Stimulated activated CD8-positive, alpha-beta memory T cell treated with anti-CD3 and anti-CD28 coated beads, Interleukin-15, amount 100 ng/mL, for 24 hours (primary cell): ENCODE measurements at places on chromosomes 1 and 21.
A peak's percentile ranks its signal among the peaks of the same experiment; 100 is the strongest.

DNA sequence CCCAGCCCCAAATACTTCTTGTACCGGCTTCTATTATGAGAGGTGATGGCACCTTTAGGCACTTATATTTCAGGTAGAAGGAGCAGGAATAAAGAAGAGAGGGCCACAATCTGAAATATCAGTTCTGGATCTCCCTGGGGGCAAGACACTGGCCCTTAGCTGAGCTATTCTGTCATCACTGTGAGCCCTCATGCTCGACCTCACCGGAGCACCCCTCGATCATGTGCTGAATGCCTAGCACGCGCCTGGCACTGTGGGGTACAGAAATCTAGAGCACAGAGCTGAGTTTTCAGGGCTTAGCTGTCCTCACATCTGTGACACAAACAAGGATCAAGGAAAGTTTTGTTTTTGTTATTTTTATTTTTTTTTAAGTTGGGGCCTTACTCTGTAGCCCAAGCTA, 7.6 kb upstream of the MX1 start:
- no peak for DNase-seq

- no peak for DNase-seq
Observed at GRCh38 chr1:73736125-73736524, 461.9 kb downstream of the LRRIQ3 start.

- DNase-seq = peak; percentile 21
Observed at GRCh38 chr1:153352523-153352922, 3.9 kb upstream of the PGLYRP4 start.

- DNase-seq = no peak
Observed at GRCh38 chr1:21496886-21497285, 12.3 kb upstream of the ALPL start.

- no peak for DNase-seq
Observed at GRCh38 chr1:70915258-70916033, 132.2 kb downstream of the PTGER3 start.

DNA sequence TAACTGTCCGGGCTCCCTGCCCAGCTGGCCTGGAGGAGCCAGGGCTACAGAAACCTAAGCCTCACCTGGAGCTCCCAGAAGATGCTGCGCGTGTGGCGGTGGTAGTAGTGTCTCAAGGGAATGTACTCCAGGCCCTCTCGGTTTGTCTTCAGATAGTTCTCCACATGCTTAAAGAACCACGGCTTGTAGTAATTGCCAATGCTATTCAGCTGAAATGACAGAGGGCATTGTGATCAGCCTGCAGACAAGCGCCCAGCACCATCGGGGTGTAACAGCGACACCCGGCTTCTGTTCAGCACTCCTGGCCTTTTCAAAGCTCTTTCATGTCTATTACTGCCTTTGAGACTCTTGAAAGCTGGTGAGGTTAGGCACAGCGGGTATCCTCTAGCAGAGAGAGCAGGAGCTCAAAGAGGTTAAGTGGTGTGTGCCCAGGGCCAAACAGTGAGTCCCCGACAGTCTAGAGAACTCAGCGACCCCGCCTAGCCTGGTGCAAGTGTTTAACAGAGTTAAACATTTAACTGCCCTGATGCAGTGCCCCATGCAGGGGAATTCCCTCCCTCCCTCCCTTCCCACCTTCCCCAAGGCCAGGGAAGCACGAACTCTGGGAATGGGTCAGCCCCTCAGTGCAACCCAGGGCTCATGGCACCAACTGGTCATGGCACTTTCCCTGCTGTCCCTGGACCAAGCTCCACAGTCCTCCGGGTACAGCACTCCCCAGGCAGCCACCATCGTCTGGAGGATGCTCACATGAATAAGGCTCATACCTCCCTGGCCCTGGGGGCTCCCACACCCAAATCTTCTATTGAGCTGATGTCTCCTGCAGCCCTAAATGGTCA, 21.5 kb downstream of the DHCR24 start:
- DNase-seq = no peak

DNA sequence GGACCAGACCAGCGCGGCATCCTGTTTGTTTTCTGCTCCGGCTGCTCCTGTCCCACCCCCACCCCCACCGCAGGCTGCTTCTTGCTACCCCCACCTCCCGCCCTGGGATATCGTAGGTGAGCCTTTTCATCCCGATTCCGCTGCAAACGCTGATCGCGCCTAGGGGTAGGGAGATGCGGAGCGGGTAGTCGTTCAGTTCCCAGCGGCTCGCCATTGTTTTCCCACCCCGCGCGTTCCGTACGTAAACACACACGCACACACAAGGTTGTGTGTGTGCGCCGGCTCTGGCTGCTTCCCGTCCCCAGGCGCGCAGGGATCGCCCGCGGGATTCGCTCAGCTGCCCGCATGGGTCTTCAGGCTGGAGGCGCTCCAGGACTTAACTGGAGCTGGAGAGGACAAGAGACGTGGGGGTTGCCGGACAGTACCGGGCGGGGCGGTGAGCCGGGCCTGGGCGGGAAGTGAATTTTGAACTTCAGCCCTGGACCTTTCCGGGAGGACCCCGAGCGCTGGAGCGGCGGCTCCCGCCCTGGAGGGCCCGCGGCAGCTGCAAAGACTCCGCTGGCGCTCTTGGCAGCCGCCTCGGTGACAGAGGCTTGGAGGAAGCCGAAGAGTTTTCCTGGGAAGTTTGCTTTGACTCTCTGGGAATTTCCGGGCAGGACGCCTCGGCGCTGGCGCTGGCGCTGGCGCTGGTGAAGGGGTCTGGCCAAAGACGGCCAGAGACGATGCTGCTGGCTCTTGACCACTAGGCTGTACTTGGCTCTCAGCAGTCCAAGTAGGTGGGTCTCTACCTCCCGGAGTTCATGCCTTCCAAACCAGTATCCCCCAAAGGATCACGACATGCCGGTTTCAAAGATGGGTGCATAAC, 1.6 kb downstream of the SOX13 start:
- DNase-seq = no peak

DNA sequence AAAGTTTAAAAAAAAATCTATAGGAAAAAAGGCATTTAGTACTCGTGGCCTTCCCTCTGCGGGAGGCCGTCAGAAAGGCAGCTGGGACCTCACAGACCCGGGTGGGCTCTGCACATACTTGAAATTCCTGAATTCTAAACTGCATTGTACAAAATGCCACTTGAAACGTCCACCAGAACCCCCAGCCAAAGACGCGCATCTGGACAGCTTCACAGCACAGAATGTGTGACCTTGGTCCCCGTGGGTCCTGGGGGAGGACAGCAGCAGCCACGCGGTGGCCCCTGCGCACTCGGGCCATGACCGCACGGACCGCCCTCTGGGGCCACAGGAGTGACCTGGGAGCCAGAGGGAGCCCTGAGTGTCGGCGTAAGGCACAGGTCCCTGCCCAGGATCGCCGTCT, 20.6 kb upstream of the MRPS14 start:
- DNase-seq = no peak

GRCh38 chr1:153617663-153618062, 1.5 kb upstream of the S100A14 start:
- no peak for DNase-seq

DNA sequence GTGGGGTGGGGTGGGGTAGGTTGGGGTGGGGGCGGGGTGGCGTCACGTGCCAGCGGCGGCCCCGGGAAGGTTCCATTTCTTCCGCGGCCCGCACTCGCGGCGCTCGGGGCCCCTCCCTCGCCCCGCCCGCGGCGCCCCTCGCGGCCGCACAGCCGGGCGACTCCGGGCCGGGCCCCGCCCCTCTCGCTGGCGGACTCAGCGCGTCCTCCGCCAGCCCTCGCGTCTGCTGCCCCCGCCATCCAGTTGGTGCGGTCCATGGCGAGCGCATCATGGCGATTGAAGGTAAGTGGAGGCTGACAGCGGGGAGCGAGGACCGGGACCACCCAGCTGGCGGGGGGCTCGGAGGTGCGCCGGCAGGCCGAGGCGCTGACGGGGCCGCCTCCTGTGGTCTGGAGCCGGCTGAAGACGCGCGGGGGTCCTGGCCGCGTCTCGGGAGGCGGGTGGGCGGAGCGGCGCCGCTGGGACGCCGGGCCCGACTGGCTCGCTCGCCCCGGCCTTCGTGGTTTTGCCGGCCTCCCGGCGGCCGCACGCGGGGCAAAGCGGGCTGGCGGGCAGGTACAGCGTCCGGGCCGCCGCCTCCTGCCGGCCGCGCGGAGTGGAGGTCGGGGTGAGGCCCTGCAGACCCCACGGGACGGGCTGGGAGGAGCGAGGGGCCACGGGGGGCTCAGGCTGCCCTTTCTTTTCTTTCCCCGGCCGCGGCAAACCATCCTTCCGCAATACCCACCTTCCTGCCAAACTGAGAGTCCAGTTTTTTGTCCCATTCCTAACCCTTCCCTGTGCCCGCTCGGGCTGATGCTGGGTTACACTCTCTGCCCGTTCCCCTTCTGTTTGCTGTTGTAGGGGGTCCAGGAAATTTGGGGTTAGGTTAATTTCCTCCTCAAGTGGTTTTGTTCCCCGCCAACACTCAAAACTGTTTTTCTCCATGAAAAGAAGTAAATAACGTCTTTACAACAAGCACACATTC, at the start of gene SYT14:
TSS of gene SYT14 (plus strand) at position 222 of the 964 bp plus-strand sequence. CDS start at position 270, 48 bp downstream.
- no peak for DNase-seq

- no peak for DNase-seq
Observed at GRCh38 chr1:59126366-59126765, 170.5 kb upstream of the FGGY start.

GRCh38 chr1:226355669-226356551, 46.9 kb upstream of the LIN9 start:
- DNase-seq = no peak

DNA sequence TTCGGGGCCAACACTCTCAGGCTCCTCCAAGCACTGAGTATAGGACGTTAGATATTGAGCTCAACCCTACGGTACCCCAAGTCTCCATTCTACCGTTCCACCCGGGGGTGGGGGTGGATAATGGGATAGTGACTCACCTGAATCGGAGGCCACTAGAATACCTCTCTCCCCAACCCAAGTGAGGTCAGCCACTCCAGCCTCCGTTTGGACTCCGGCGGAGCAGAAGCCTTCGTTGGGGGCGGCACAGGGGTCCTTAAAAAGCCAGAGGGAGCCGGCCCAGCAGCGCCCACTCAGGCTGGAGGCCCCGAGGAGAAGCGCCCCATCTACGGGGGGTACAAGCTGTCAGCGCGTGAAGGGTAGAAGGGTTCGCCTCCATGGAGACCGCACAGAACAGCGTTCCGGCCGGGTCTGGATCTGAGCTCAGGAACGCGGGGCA, 556 bp downstream of the WDR77 start:
- no peak for DNase-seq

DNA sequence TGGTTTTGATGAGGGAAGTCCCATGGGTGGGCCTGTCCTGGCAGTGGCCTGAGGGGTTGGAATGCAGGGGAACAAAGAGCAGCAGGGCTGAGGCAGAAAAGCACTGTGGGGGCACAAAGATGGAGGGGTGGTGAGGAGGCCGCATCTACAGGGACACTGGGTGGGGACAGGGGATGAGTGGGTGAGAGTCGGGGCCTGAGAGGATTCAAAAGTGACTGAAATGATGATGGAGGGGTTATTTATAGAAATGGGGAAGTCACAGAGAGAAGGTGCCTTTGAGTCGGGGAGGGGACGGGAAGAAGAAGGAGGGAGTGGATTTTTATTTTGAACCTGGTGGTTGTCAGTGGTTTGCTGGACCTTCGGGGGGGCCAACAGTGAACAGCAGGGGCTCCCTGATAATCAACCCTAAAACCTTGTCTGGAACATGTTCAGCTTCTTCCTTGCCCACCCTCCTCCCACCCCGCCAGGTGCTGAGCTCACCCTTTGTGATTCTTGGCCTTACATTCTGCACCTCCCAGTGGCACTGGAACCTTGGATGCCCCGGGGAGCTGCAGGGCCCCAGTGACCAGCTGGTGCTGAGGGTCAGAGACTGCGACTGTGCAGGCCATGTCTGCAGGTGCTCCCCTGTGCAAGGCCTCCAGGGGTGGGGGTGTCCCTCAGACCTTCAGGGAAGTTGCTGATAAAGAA, 42.9 kb downstream of the IER5 start:
- no peak for DNase-seq

DNA sequence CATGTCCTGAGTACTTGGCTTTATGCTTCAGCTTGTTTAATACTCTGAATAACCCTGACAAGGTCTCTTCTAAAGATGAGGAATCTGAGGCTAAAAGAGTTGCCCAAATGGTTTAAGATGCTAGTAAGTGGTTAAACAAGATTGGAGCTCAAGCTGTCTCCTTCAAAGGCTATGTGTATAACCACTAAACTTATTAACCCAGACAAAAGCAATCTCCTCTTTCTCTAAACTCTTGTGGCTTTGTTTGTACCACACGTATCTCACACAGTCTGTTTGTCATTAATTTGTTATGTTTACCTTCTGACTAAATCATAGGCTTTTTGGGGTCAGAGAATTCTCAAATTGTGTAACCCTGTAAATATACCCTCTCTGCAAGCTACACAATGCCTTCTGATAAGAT, 89.9 kb downstream of the HMCN1 start:
- no peak for DNase-seq

GRCh38 chr1:113976609-113977278, 2.5 kb upstream of the OLFML3 start:
- no peak for DNase-seq

DNA sequence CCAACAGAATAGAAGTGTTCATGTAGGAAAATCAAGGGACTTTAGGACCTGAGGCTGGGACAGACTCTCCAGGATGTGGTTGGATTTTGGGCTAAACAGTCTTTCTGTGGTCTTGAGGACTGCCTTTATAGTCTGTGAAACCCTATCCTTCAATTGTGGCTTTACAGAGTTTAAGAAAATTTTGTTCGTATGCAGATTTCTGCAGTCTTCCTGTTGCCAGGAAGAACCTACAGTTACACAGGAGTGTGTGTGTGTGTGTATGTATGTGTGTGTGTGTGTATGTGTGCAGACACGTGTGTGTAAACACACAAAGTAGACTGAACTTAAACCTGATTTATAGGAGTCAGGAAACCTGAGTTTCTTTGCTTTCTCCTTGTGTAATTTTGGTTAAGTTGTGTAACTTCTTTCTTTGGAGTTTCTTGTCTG, 22.8 kb downstream of the NEK7 start:
- no peak for DNase-seq

DNA sequence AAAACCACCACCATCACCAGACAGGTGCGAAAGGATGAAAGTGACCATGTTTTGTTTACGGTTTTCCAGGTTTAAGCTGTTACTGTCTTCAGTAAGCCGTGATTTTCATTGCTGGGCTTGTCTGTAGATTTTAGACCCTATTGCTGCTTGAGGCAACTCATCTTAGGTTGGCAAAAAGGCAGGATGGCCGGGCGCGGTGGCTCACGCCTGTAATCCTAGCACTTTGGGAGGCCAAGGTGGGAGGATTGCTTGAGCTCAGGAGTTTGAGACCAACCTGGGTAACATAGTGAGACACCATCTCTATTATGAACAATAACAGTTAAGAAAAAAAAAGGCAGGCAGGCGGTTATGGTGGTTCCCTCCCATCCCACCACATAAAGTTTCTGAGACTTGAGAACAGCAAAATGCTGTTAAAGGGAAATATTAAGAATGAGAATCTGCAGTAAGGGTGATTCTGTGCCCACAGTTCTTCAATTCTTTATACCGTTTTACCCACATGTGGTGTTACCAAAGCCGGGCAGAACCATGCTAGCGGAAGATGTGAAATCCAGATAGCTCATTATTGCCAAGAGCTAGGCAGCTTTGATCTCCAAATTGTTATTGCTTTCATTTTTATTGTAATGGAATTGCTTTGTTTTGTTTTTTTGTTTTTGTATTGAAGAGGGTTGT, 34.5 kb upstream of the TDRD10 start:
- no peak for DNase-seq

GRCh38 chr1:118253053-118253915, 68.3 kb upstream of the SPAG17 start:
- no peak for DNase-seq

GRCh38 chr1:8017495-8018197, 8.5 kb downstream of the ERRFI1 start:
- no peak for DNase-seq
